ENCODE measurements at places on chromosomes 6 and 20. TPM values are rescaled to one million over a fixed set of nuclear protein-coding genes. Genes with fewer than 3 reads are reported as not detected.

LAMA5 gene
- 30.9 TPM for total RNA-seq

GJA1 gene
- total RNA-seq, result 55.9 TPM

PAX1 gene
- 0.58 TPM for total RNA-seq

PTK7 gene
- total RNA-seq, result 40.2 TPM

- H3K27me3 ChIP-seq, result no peaks in the 10 kb centered on the region
- no peak overlapping the region for H3K4me3 ChIP-seq
- H3K36me3 ChIP-seq, result no peaks in the 10 kb centered on the region
- no peaks in the 10 kb centered on the region for H3K4me1 ChIP-seq
- H3K27ac ChIP-seq, result no peak overlapping the region
Measured at GRCh38 chr6:46473881-46474280, 17.4 kb downstream of the RCAN2 start.

DNA sequence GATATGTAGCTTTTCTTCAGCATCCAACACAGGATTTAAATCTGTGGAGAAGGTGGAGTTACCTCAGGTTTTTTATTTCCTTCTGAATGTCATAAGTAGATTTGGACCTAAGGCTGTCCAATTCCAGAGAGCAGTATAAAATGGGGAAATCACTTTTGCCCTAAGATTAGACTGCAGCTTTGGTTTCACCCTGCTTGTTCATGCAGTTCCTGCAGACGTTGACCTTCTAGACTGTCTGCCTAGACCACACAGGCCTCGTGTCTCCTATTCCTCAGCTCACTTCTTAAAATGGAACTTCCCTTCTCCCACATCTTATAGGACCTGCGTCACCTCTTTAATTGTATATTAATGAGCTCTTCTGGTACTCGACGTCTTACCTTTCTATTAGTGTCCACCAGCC, 26.0 kb upstream of the C6orf62 start:
- H3K4me3 ChIP-seq, result no peak overlapping the region
- no peaks in the 10 kb centered on the region for H3K36me3 ChIP-seq
- peak; percentile 58 for DNase-seq
- no peak overlapping the region for H3K27ac ChIP-seq
- H3K4me1 ChIP-seq, result no peaks in the 10 kb centered on the region
- peaks cover 2% of the 10 kb centered on the region for H3K27me3 ChIP-seq

DNA sequence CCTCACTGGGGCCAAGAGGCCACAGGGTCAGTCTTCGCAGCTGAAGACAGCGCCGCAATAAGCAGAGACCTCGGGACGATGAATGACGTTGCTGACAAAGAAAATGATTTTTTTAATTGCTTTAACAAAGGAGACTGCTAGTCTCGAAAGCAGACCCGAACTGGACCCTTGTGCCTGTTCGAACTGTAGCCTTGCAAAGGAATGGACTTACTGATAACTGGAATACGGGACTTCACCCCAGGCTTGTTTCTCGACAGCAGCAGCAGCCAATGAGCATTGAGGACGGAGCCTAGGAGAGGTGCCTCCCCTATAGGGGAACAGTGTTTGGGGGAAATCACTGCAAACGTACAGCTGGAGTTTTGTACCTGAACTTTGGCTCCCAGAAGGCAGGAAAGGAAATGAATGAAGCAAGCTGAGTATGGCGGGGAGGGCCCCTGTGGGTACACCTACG, 1.3 kb upstream of the TAF4 start:
- peaks cover 31% of the 10 kb centered on the region for H3K4me1 ChIP-seq
- peaks cover 5% of the 10 kb centered on the region for H3K36me3 ChIP-seq
- DNase-seq, result peak; percentile 53
- H3K4me3 ChIP-seq, result peak overlapping the region; percentile 60
- peak overlapping the region; percentile 92 for H3K27ac ChIP-seq

GRCh38 chr6:96016334-96017069, 728 bp downstream of the FUT9 start:
- DNase-seq, result no peak
- H3K4me1 ChIP-seq, result no peaks in the 10 kb centered on the region
- no peak overlapping the region for H3K27ac ChIP-seq
- no peaks in the 10 kb centered on the region for H3K36me3 ChIP-seq
- no peak overlapping the region for H3K4me3 ChIP-seq

DNA sequence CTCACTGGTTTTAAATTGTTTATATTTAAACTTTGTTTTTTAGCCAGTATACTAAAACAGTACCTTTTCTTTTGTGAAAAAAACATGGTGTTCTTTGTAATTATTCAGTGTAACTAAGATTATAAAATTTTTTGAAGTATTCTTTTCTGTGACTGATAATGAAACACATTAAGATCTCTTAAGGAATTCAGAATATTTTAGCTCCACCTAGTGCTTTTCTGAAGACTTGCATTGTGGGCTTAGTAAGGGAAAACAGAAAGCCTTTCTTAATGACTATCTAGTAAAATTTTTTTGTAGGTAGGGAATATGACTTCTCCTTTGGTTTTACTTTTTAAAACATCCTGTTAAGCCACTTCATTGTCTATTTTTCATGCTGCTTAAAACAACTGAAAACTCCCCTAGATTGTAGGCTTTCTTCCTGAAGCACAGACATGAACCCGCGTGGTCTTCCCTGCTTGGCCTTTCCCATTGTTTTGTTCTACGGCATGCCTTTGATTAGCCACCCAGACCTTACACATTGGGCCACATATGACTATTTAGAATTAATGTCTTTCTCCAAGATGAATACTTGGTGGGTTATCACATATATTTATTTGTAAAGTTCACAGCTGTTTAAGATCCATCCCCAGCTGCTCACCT, 72.1 kb downstream of the AFDN start:
- DNase-seq, result peak; percentile 60
- no peak overlapping the region for H3K27ac ChIP-seq
- no peaks in the 10 kb centered on the region for H3K27me3 ChIP-seq

- H3K27me3 ChIP-seq, result no peaks in the 10 kb centered on the region
- no peaks in the 10 kb centered on the region for H3K36me3 ChIP-seq
- no peak overlapping the region for H3K4me3 ChIP-seq
- DNase-seq, result no peak
- no peak overlapping the region for H3K27ac ChIP-seq
Measured at GRCh38 chr6:46882645-46883044, 39.1 kb downstream of the ADGRF5 start.

- H3K27me3 ChIP-seq, result no peaks in the 10 kb centered on the region
Measured at GRCh38 chr6:79241228-79241627, 6.7 kb upstream of the HMGN3 start.

DNA sequence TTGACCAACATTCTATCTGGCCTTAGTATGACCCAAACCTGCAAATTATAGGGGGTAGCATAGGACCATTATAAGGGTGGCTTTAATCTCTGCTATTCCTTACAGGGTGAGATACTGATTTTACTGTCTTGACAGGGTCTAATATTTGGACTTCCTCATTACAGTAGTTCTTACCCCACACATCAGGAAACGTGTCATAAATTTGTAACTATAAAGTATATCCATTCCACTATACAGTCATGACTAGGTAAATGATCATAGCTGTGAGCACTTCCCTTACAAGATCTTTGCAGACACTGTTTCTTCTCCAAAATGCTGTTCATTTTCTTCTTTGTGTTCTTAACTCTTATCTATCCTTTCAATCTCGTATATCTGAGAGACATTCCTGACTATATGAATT, 518.7 kb upstream of the RNF217 start:
- no peak for DNase-seq
- no peak overlapping the region for H3K4me3 ChIP-seq
- no peaks in the 10 kb centered on the region for H3K27me3 ChIP-seq
- no peaks in the 10 kb centered on the region for H3K36me3 ChIP-seq

DNA sequence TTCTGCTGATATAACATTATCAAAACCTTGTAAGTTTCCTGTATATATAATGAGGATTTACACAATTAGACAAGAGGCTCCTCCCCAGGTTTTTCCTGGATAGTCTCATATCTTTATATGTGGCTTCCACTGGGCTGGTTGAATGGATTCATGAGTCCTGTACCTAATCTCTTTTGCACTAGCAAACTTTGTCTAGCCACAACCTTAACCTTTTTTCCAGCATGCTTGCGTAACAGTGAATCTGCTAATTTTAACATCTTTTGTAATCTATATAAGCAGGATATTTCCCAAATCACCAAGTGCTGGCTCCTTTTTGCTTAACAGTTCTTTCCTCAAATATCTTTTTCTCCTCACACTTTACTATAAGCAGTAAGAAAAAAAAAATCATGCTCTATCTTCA, 153.6 kb downstream of the COL21A1 start:
- no peak overlapping the region for H3K27ac ChIP-seq
- H3K36me3 ChIP-seq, result peaks cover 10% of the 10 kb centered on the region
- peaks cover 2% of the 10 kb centered on the region for H3K4me1 ChIP-seq
- H3K4me3 ChIP-seq, result no peak overlapping the region

DNA sequence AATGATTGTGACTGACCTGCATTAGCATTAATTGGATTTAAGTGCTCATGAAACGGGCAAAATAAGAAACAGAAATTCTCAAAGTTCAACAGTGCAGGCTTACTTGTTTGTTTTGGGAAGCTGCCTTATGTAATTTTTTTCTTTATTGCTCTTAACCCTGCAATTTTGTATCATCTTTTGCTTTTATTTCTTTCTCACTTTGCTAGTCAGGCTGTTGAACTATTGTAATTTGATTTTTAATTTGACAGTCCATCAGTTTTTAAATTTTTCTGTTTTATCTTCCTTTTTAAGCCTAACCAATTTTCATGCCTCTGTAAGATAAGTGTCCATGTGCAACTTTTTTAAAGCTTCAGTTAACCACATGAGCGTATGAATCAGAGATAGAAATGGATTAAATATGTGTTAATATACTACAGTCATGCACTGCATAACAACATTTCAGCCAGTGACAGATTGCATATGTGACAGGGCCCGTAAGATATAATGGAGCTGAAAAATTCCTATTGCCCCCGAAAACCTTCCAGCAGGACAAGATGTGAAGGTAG, 44.6 kb downstream of the PEX7 start:
- no peak for DNase-seq
- no peaks in the 10 kb centered on the region for H3K27me3 ChIP-seq
- no peak overlapping the region for H3K27ac ChIP-seq

All from muscle of leg (tissue), 16 donors.